Stimulated activated effector memory CD8-positive, alpha-beta T cell treated with anti-CD3 and anti-CD28 coated beads, Interleukin-12 subunit alpha, Interleukin-12 subunit beta, amount 100 ng/mL, for 72 hours (primary cell): ENCODE measurements at places on chromosomes 5 and 9.

- no peak for DNase-seq
Measured at GRCh38 chr5:156482818-156483217, 155.9 kb downstream of the SGCD start.

DNA sequence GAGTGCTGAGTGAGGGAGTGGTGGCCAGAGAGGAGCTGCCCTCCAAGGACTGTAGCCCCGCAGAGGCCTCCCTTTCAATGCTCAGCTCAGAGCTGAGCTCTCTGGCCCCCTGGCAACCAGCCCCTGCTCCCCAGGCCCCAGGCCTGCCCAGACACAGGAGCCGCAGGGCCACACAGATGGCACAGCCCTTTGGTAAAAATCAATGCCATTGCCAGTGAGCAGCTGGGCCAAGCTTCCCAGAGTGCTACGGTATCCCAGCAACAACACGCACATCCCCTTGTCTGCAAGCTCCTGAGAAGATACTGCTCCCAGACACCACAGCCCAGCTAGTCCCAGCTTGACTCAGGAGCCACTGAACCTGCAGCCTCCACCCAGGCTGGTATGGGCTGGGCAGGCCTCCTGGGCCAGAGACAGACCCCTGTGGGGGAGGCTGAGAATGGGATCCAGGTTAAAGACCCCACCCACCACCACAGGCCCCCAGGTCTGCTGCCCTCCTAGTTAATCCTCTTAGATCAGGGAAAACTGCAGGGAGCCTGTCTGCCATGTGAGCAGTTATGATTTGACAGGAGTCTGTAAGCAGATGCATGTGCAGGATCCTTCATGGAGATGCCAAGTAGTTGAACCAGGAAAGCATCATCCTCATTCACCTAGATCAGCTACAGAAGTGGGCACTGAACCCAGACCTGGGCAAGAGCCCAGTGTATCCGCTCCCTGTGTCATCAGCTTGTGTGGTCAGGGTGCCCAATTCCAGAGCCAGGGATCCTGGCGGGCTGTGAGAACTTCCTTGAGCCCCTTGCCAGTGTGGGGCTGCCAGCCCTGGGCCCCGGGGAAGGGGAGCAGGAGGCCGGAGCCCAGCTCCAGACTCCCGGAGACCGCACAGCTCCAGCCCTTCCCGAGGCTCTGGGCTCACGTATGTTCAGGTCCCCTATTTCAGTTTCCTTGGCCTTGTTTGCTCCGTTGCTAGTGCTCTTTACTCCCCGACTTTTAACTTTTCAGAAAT, 26.7 kb upstream of the ADAMTS2 start:
- DNase-seq: no peak

DNA sequence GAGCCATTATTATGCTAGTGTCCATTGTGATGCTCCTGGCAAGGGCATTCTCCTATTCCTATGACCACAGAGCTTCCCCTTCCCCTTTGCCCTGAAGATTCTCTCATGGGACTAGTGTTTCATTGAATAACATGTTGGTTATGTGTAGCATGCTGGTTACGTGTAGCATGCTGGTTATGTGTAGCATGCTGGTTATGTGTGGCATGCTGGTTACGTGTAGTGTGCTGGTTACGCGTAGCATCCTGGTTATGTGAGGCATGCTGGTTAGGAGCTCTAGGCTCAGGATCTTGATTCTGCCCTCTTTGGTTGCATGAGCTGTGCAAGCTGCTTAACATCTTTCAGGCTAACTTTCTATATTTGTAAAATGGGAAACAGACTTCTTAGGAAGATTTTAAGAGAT, 46.5 kb upstream of the GPR151 start:
- DNase-seq: no peak

- DNase-seq: no peak
Measured at GRCh38 chr9:5892456-5893133, 1.9 kb downstream of the MLANA start.
